Transverse colon (tissue), 4 donors: ENCODE measurements at places on chromosomes 12 and 14. TPM values are rescaled to one million over a fixed set of nuclear protein-coding genes. Genes with fewer than 3 reads are reported as not detected.

GRCh38 chr14:35766700-35767082 lies 42.4 kb downstream of the RALGAPA1 start:
- DNase-seq = no peak

DNA sequence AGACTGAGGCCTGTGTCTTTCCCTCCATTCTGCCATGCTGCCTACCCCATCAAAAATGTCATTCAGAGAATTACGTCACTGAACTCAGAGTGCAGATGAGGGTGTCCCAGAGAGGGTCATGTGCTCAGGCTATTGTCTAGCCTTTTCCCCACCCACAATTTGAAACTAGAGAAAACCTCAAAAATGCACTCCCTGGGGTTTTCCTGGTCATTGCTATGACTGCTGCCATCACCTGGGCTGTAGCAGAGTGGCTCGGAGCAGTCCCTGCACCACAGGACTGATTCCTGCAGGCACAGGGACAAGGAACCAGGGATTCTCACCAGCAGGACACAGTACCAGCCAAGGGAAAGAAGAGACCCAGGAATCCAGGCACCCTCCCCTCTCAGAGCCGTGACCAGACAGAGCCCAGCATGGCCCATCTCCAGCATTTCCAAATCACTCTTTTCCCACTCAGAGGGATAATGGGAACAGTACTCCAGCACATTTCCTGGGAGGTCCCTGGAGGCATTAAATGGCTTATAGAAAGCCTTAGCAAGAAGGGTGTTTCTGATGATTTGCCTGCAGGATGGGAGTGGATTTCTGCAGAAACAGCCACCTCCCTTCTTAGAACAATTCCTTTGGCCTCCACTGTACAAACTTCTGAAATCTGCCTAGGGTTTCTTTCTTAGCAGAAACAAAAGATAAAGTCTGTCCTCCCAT lies 45.9 kb downstream of the VWF start:
- no peak for DNase-seq

GRCh38 chr12:57733928-57734327 lies 4.6 kb downstream of the AGAP2 start:
- no peak for DNase-seq

- no peak for DNase-seq
Observed at GRCh38 chr14:24194186-24194872, 912 bp downstream of the TM9SF1 start.

GRCh38 chr14:51727526-51727925 lies 75.8 kb downstream of the FRMD6 start:
- no peak for DNase-seq

DNA sequence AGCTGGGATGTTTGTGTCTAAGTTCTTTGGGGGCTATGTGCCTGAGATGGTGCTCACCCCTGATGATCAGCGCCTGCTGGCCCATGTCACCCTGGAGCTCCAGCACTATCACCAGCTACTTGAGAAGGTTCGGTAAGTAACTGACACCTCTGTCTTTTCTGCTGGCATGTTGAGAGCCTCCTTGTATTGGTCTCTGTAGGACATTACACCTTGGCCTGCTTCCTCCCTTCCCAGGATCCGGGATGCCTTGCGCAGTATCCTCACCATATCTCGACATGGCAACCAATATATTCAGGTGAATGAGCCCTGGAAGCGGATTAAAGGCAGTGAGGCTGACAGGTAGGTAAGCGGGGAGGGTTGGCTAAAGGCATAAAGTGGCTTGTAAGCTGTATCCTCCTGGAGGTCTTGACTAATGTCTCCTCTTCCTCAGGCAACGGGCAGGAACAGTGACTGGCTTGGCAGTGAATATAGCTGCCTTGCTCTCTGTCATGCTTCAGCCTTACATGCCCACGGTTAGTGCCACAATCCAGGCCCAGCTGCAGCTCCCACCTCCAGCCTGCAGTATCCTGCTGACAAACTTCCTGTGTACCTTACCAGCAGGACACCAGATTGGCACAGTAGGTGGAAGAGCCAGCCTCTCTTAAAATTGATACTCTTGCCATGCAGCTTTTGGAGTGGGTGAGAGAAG lies 5.5 kb downstream of the DDIT3 start:
- DNase-seq = no peak

- no peak for DNase-seq
Observed at GRCh38 chr14:71372411-71372838, 465.2 kb downstream of the PCNX1 start.

GRCh38 chr14:62546862-62547474 lies 498.3 kb downstream of the KCNH5 start:
- DNase-seq = no peak

Gene CFAP54
- 2.1 TPM for total RNA-seq

GRCh38 chr14:22556021-22556989 lies 32.7 kb downstream of the DAD1 start:
- peak; percentile 88 for DNase-seq

GRCh38 chr14:100535287-100536120 lies 51.7 kb downstream of the BEGAIN start:
- DNase-seq = peak; percentile 4

DNA sequence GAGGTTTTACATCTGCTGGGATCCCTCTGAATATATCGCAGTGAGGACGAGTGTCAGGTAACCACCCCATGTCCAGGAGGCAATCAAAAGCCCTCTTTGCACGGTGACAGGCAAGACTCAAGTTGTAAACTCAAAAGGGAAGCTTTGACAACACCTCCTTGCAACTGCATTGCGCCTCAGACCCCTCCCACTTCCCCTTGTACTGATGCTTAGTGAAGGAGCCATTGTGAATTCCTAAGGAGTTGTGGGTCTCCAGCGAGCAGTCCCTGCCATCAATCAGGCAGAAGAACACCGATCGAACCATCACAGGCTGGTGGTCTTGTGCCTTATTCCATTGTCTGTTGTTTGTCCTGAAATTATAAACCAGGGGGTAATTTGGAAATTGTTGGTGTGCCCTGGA lies 112.6 kb downstream of the CCDC60 start:
- no peak for DNase-seq

DNA sequence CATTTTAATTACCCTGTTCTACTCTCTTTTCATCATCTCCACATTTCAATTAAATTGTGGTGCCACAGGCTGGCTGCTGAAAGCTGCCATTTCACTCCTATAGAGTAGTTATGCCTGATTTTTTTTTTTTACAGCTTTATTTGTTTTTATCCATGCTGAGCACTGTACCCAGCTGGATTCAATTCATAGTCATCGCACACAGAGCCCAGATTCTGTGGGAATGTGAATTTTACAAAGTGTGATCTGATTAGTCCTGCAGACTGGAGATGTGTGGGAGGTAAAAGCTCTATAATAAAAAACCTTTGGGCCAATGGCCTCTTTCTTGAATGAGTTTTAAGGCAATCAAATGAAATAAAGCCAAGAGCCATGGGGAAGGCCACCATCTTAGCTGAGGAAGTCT lies 190.2 kb downstream of the ANO4 start:
- no peak for DNase-seq

Gene FOXN4
- not detected for total RNA-seq

- DNase-seq = no peak
Observed at GRCh38 chr12:47782372-47782770, 9.3 kb downstream of the SLC48A1 start.

Gene C14orf119
- total RNA-seq = 3.6 TPM

GRCh38 chr12:64392221-64392620 lies 1.7 kb upstream of the C12orf56 start:
- no peak for DNase-seq

DNA sequence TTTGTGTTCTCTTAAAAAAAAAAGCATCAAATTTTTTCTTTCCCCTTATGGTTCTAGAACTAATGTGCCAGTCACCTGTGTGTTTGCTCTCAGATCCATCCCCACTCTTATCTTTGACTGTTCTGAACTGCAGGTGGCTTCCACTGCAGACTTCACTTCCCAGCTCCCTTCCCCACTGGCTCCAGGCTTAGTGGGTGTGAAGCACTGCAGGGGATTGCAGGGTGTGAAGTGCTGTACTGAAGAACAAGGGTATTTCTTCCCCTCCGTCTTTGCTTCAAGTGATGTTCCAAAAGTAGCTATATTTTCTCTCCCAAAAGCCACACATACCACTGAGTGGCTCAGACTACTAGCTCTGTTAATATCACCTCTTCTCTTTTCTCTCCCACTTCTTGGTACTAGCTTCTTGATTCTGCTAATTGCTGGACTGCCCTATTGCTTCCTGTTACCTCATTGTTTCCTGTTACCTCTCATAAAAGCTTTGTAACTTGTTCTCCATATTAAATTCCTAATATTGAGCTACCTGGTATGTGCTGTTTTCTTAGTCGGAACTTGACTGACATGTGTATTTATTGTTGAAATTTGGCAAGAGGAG lies 115.4 kb upstream of the PRICKLE1 start:
- no peak for DNase-seq

DNA sequence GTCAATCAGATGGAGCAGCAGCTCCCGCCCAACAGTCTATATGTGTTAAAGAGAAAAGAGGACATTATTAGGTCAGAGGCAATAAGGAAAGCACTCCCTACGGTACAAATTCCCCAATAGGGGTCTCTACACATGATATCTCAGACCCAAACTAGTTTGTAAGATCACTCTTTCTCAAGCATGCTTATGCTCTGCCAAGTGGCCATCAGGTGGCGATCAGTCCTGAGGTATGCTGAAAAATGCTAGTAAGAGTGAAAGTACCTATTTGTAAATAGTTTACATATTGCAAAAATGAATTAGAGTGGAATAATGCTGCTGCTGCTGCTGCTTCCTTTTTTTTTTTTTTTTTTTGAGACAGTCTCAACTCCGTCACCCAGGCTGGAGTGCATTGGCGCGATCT lies 61.0 kb downstream of the CPM start:
- no peak for DNase-seq

GRCh38 chr14:26917086-26917485 lies 319.3 kb upstream of the NOVA1 start:
- DNase-seq = no peak

Gene TDRD9
- not detected for total RNA-seq

Gene KRT77
- not detected for total RNA-seq

GRCh38 chr14:94593749-94594431 lies 12.7 kb downstream of the SERPINA5 start:
- no peak for DNase-seq

GRCh38 chr14:103695296-103696069 lies 19.8 kb downstream of the XRCC3 start:
- no peak for DNase-seq
